HFFc6 (cell line): ENCODE measurements at places on chromosomes 7 and 10. TPM values are rescaled to one million over a fixed set of nuclear protein-coding genes. Genes with fewer than 3 reads are reported as not detected.

HMX3 gene
- total RNA-seq: not detected in 2 replicates

STEAP1B gene
- total RNA-seq: 38.5 to 96.8 TPM (median 59.2 TPM) in 3 replicates

CLRN3 gene
- total RNA-seq: not detected in 3 replicates

ADCY1 gene
- total RNA-seq: not detected in 3 replicates

AOAH gene
- total RNA-seq: not detected in 3 replicates

SDK1 gene
- total RNA-seq: not detected in 3 replicates

GRCh38 chr10:66307826-66308225 is 618.0 kb upstream of the LRRTM3 start:
- no peak for DNase-seq

- no peak for DNase-seq
These were observed 3.1 kb upstream of the INPP5A start for GRCh38 chr10:132534391-132535064.

DNA sequence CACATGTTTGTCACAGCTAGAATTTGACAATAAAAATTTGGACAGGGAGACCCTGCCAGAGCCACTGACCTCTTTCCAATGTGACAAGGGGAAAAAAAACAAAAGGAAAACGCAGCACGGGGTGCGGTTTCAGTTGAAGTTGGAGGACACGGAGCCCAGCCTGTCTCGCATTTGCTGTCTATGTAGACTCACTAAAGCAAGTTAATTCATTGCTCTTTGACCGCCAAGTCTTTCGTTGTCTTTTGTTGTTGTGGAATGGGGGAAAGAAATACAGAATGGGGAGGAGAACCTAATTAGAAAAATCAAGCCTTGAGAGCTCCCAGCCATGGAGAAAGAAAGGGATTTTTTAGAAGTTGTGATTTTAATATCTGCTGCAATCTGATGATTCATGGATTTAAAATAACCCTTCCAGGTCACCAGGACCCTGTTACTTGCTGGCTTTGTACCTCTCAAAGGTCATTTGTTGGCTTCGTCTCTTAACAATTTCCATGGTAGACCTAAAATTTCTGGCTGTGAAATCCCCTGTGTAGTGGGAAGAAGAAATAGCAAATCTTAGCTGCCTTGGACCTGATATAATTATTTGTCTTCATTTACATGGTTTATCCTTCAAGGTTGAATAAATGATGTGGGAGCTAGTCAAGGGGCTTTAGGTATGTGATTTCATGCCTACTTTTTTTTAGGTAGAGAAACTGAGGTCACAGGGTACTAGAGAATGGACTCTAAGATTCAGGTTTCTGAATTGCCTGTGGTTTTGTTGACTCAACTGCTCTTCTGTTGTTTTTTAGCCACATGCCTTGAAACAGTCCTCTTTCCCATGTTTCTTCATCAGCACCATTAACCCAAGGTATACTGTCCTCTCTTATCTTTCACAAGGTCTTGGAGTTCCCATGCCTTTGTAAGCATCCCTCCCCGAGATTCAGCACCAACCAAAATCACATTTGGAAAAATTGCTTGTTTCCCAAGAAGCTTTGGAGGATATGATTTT is 78.7 kb downstream of the TCF7L2 start:
- no peak for DNase-seq

GRCh38 chr7:155543011-155543876 is 3.1 kb downstream of the CNPY1 start:
- no peak for DNase-seq

- DNase-seq: no peak
These were observed 107.2 kb downstream of the VTI1A start for GRCh38 chr10:112554263-112554662.

DNA sequence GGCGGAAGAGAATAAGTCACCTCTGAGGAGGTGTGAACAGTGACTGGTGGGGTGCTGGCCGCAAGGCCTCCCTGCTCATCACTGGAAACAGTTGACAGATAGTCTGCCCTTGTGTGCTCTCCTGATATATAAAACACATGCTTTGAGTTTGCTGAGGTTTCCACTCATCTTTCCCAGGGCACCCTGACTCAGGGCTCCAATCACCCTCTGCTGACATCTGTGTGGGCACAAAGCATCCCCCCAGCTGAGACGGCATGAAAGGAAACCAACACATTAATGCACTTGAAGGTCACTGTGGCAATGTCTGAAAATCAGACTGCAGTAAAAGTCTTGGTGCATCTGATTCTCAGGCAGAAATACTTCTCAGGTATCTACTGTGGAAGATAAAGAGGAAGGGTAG is 49.8 kb downstream of the EPDR1 start:
- DNase-seq: no peak

DNA sequence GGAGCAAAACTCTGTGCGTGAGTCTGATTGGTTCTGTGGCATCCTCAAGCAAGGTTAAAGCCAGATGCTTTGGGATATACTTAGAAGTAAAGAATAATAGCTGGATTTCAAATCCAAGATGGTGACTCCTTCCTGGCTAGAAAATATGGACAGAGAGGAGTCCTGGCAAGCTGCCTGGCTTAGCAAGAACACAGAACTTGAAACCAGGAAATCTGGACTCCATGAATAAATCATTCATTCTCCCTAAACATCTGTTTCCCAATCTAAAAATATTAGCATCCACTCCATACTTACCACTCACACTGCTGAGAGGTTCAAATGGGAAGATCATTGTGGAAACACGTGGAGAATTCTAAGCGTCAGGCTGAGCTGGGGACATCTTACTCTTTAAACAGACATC is 1074.1 kb upstream of the AUTS2 start:
- DNase-seq: no peak

- DNase-seq: no peak
These were observed 11.1 kb downstream of the H2BK1 start for GRCh38 chr7:151198945-151199848.

GRCh38 chr10:47071891-47072290 is 160.7 kb downstream of the PTPN20 start:
- DNase-seq: no peak

GRCh38 chr10:104327745-104328645 is 10.3 kb downstream of the ITPRIP start:
- DNase-seq: peak; percentile 86

GRCh38 chr7:118185163-118185860 is 1.3 kb downstream of the LSM8 start:
- DNase-seq: no peak

DNA sequence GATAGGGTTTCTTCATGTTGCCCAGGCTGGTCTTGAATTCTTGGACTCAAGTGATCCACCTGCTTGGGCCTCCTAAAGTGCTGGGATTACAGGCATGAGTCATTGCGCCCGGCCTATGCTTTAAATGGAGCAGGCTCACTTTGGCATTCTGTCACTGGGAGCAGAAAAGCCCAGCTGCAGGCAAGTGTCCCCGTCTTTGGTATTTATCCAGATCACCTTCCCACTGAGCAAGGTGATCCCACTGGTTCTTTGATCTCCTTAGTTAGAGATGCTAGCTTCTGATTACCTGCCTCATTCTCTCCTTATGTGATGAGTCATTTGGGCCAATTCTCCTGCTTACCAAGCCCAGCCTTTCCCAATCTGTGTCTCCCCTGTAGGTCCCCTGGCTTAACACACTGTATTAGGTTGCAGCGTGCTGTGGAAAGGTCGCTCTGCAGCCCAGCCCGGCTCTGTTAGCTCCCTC is 39.3 kb downstream of the SPDYE5 start:
- no peak for DNase-seq

GRCh38 chr10:103969857-103970627 is 3.1 kb downstream of the SLK start:
- DNase-seq: no peak

DNA sequence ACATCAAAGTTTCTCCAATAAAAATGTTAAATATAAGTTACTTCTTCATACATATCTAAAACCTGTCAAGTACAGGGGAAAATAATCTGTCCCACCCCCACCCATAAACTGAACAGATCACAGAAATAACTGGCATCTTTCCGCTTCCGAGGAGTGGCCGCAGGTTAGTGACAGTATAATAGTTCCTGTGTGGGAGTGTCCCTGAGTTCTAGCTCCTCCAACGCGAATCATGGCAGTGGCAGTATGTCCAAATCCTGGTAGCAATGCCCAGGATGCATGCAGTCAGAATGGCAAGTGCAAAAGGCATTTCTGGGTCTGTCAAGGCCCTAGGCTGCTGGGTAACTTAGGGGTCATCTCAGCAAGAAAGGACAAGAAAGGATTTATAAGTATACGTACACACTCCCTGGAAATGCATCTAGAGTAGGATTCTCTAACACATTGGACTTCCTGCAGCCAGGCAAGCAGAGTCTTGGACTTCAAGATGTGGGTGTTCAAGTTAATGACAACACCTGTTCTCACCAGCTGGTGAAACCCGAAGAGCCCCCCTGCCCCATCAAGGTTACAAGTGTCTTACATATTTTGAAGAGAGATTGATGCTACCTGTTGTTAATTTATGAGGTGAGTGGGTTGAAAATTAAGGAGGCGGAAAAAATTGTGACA is 94.4 kb upstream of the COL1A2 start:
- no peak for DNase-seq

- peak; percentile 53 for DNase-seq
These were observed 15.5 kb downstream of the CYTH3 start for GRCh38 chr7:6256677-6257535.
